ENCODE measurements at places on chromosomes 5 and 9. TPM values are rescaled to one million over a fixed set of nuclear protein-coding genes. Genes with fewer than 3 reads are reported as not detected.

GRCh38 chr5:53601570-53601969 is 41.1 kb downstream of the NDUFS4 start:
- DNase-seq: no peak
- no peaks in the 10 kb centered on the region for H3K36me3 ChIP-seq
- no peaks in the 10 kb centered on the region for H3K27me3 ChIP-seq

DNA sequence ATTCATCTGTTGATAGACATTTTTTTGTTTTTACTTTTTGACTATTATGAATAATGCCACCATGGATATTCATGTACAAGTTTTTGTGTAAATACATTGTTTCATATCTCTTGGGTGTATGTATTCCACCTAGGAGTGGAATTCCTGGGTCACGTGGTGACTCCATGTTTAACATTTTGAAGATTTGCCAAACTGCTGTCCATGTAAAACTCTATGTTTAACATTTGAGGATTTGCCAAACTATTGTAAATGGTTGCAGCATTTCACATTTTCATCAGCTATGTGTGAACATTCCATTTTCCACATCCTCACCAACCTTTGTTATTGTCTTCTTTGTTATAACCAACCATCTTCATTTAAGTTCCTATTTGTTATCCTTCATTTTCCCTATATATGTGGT is 12.2 kb downstream of the TMEFF1 start:
- no peak overlapping the region for H3K27ac ChIP-seq
- DNase-seq: no peak
- no peaks in the 10 kb centered on the region for H3K36me3 ChIP-seq
- no peaks in the 10 kb centered on the region for H3K4me1 ChIP-seq
- H3K27me3 ChIP-seq: no peaks in the 10 kb centered on the region
- H3K4me3 ChIP-seq: no peak overlapping the region

Gene NR4A3
- 1.3 TPM for total RNA-seq

DNA sequence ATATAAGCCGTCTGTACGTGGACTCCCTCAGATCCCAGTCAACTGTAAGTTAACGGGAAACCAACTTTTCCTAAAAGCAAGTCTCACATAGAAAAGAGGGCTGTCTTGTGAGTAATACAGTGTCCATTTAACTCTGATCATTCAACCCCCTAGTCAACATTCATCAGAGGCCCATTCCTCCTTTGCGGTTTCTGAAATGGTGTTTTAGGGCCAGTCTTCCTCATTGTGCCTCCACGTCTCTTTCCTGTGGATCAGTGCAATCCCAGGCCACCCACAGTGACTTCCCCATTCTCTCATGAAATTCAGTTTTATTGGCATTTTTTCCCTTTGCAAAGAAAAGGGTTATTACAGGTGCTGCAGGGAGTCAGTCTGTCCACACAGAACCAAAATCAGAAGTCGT is 261.8 kb downstream of the NR3C1 start:
- H3K4me1 ChIP-seq: peaks cover 10% of the 10 kb centered on the region
- no peak overlapping the region for H3K4me3 ChIP-seq
- H3K36me3 ChIP-seq: no peaks in the 10 kb centered on the region
- no peak overlapping the region for H3K27ac ChIP-seq

GRCh38 chr5:107634981-107635848 is 35.5 kb downstream of the EFNA5 start:
- H3K27me3 ChIP-seq: no peaks in the 10 kb centered on the region
- no peak for DNase-seq
- H3K27ac ChIP-seq: no peak overlapping the region

All from breast epithelium (tissue), 4 donors.